ENCODE measurements at places on chromosomes 5 and 9. TPM values are rescaled to one million over a fixed set of nuclear protein-coding genes. Genes with fewer than 3 reads are reported as not detected.

The FAM153A gene
- polyA plus RNA-seq = 1.2 TPM

The DCAF10 gene
- 27.4 TPM for polyA plus RNA-seq

The SMIM33 gene
- polyA plus RNA-seq = 0.64 TPM

The RFESD gene
- 10.7 TPM for polyA plus RNA-seq

The NR2F1-AS1 gene
- not detected for polyA plus RNA-seq

The HTR4 gene
- not detected for polyA plus RNA-seq

The FGFR4 gene
- 0.20 TPM for polyA plus RNA-seq

The SPATA31C1 gene
- polyA plus RNA-seq = not detected

The KCNIP1 gene
- polyA plus RNA-seq = not detected

The PCDHA9 gene
- not detected for polyA plus RNA-seq

The PCDHGA11 gene
- polyA plus RNA-seq = not detected

The SPINK13 gene
- not detected for polyA plus RNA-seq

The RRAGA gene
- 80.2 TPM for polyA plus RNA-seq

The GLRA1 gene
- not detected for polyA plus RNA-seq

The FOXE1 gene
- not detected for polyA plus RNA-seq

The IFNB1 gene
- polyA plus RNA-seq = not detected

The NSUN2 gene
- polyA plus RNA-seq = 25.4 TPM

The CCNI2 gene
- 5.0 TPM for polyA plus RNA-seq

The C9orf57 gene
- not detected for polyA plus RNA-seq

The TOR2A gene
- polyA plus RNA-seq = 20.2 TPM

The ADRB2 gene
- 0.25 TPM for polyA plus RNA-seq

The CD274 gene
- polyA plus RNA-seq = 2.0 TPM

The DMGDH gene
- polyA plus RNA-seq = 0.35 TPM

The STPG3 gene
- not detected for polyA plus RNA-seq

The NEUROG1 gene
- not detected for polyA plus RNA-seq

The PCDHB11 gene
- polyA plus RNA-seq = not detected

The TRIM52 gene
- 39.2 TPM for polyA plus RNA-seq

The OSMR gene
- 0.20 TPM for polyA plus RNA-seq

The SPEF2 gene
- 5.5 TPM for polyA plus RNA-seq

The NINJ1 gene
- polyA plus RNA-seq = 133 TPM

The FBXL7 gene
- not detected for polyA plus RNA-seq

The FAM170A gene
- not detected for polyA plus RNA-seq

The ARSI gene
- polyA plus RNA-seq = not detected

The SHROOM1 gene
- not detected for polyA plus RNA-seq

The SPATA31E1 gene
- polyA plus RNA-seq = not detected

The AK8 gene
- polyA plus RNA-seq = not detected

The DND1 gene
- 0.15 TPM for polyA plus RNA-seq

The ALDH1B1 gene
- polyA plus RNA-seq = 10.7 TPM

The PCDHA3 gene
- polyA plus RNA-seq = not detected

The TMC1 gene
- not detected for polyA plus RNA-seq
